ENCODE measurements at places on chromosomes 7 and 10.

DNA sequence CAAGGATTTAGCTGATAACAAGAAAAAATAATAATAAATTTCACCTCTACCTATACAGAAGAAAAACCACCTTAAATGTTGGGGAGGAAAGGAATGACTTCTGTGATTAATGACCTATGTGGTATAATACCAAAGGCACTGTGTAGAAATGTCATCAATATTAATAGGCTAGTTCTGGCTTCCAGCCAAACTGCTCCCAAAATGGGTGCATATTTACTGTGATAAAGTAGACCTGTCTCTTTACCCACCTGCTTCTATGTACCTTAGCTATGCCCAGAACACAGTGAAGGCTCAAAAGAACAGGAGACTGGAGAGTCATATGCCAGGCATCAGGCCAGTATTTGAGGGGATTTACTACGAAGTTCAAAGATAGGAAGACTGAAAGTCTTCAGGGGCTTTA, 76.0 kb downstream of the ATE1 start:
- no peak for DNase-seq

GRCh38 chr7:142873281-142873784, 12.2 kb downstream of the TRPV6 start:
- peak; percentile 65 for DNase-seq

- DNase-seq = no peak
Measured at GRCh38 chr7:98286093-98286539, 4.6 kb downstream of the BRI3 start.

DNA sequence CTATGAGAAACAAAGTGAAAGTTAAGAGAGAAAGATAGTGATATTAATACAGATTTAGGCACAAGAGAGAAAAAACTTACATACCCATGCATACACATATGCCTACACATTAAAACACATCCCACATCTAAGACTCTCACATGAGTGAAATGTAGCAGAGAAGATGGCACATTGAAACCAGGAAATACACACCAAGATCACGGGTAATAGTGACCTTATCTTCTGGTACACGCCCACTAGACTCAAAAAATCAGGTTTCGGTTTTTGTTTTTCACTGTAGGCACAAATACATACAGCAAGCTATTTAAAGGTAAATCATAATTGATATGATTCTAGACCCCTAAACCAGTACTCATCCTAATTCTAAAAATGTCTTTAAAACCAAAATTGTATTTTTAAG, 225.2 kb upstream of the TAC1 start:
- no peak for DNase-seq

- no peak for DNase-seq
Measured at GRCh38 chr10:30750971-30751677, 121.6 kb upstream of the LYZL2 start.

- no peak for DNase-seq
Measured at GRCh38 chr7:80279760-80280159, 145.1 kb downstream of the GNAI1 start.

DNA sequence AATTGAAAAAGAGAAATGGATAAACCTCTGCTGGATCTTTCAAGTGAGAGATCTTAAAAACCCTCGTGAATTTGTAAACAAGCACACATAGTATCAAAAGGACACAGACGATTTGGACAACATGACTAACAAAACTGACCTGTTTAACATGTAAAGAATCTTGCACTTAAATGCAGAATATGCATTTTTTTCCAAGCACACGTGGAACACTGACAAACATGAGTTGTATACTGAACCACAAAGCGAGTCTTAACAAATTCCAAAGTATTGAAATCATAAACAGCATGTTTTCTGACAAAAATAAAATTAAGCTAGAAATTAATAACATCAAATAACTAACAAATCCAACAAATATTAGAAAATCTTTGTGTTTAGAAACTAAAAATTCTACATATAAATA, 65.0 kb upstream of the ZNF746 start:
- DNase-seq = no peak

- DNase-seq = no peak
Measured at GRCh38 chr10:125766511-125766910, 9.1 kb downstream of the MMP21 start.

DNA sequence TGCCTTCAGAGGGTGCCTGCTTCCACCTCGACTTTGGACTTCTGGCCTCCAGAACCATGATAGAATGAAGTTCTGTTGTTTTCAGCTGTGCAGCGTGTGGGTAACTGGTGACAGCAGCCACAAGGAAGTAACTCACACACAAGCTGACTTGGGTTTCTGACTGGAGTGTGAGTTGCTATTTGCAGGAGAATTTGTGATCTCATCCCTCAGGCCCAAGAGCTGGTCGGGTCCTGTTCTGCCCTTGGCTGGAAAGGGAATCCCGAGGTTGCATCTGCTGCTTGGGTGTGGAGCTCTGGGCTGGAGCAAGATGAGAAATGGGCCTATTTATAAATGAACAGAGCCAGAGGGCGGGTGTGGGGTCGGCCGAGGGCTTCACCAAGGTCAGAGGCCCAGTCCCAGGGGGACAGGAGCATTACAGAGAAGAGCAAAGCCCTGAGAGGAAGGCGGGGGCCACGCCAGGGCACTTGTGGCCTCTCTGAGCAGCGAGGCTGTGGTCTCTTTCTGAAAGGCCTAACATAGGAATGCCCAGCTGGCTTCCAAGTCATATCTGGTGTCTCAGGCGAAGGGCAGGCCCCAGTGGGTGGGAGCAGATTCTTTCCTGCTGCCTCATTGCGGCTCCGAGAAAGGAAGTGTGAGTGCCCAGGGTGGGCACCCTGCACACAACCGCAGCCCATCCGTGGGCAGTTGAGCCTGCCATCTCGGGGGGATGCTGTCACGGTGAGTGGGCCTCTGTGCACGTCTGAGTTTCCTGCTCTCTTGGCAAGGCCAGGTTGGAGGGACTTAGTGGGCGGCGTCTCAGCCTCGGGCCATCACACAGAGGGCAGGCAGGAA, 26.5 kb upstream of the C10orf71 start:
- DNase-seq = no peak

- no peak for DNase-seq
Measured at GRCh38 chr7:107090457-107090856, 46.0 kb downstream of the PRKAR2B start.

- no peak for DNase-seq
Measured at GRCh38 chr7:40151504-40151903, 16.7 kb downstream of the SUGCT start.

DNA sequence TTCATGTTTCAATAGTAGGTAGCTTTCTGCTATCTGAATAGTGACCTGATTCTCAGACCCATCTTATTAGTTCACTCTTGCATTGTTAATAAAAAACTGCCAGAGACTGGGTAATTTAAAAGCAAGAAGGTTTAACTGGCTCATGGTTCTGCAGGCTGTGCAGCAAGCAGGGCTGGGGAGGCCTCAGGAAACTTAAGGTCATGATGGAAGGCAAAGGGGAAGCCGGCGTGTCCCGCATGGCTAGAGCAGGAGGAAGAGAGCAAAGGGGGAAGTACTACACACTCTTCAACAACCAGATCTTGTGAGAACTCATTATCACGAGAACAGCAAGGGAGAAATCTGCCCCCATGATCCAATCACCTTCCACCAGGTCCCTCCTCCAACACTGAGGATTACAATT, 185.2 kb upstream of the PITRM1 start:
- DNase-seq = no peak

- no peak for DNase-seq
Measured at GRCh38 chr10:89548673-89549072, 13.3 kb upstream of the SLC16A12 start.

DNA sequence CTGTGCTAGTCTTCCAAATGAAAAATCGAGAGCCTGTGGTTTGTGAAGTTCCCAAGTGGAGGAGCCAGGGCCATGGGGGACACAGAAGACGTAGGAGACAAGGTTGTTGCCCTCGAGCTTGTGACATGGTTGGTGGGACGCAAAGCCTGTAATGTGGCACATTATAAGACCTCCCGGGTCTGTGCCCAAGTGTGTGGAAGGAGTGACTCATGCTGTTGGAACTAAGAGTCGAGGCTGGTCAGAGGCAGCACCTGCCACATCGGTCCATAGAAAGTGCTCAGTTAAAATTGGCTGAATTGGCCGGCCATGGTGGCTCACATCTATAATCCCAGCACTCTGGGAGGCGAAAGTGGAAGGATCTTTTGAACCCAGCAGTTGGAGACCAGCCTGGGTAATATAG, 27.0 kb upstream of the PODXL start:
- DNase-seq = no peak

GRCh38 chr10:43576062-43576461, 1.6 kb upstream of the ZNF239 start:
- no peak for DNase-seq

DNA sequence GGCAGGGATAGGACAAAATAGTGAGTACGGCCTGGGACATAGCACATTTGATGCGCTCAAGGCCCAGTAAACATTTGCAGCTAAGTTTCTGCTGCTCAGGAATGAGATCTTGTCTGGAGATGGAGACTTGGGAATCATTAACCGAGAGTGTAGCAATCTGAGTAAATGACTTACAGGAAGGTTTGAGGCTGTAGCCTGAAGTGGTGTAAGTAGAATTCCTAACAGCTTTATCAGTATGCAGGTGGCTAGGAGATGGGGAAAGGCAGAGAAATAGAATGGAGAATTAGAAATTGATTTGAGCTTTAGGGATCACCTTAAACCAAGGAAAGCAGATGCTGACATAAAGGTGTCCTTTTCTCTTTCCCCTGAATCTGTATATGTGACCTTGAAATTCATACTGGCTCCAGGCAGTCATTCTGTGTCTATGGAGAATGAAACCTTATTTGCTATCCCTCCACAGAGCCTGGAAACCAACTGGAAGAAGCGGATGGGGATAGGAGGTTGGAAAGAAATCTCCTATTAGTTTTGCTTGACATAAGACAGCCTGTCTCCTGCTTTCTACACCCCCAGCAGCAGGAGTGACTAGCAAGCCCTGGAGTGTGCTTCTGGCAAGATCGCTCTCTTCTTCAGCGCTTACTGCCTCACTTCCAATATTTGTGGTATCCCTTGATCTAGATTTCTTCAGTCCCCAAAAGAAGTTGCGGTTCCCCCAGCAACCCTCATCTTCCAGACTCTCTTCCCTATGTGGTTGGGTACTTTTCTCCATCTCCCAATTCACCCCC, 6.4 kb upstream of the PON2 start:
- no peak for DNase-seq

GRCh38 chr7:151321341-151321740, 20.3 kb upstream of the NUB1 start:
- no peak for DNase-seq

GRCh38 chr10:2813286-2813685, 254.1 kb upstream of the PFKP start:
- no peak for DNase-seq

Measured in hematopoietic multipotent progenitor cell treated with erythropoietin and hydrocortisone succinate and interleukin-3 and kit ligand, for 15 days (in vitro differentiated cells).